ENCODE measurements at places on chromosomes 12 and 14. TPM values are rescaled to one million over a fixed set of nuclear protein-coding genes. Genes with fewer than 3 reads are reported as not detected.

- DNase-seq, result no peak
These were observed 75.0 kb downstream of the EP400 start for GRCh38 chr12:132024758-132025157.

DNA sequence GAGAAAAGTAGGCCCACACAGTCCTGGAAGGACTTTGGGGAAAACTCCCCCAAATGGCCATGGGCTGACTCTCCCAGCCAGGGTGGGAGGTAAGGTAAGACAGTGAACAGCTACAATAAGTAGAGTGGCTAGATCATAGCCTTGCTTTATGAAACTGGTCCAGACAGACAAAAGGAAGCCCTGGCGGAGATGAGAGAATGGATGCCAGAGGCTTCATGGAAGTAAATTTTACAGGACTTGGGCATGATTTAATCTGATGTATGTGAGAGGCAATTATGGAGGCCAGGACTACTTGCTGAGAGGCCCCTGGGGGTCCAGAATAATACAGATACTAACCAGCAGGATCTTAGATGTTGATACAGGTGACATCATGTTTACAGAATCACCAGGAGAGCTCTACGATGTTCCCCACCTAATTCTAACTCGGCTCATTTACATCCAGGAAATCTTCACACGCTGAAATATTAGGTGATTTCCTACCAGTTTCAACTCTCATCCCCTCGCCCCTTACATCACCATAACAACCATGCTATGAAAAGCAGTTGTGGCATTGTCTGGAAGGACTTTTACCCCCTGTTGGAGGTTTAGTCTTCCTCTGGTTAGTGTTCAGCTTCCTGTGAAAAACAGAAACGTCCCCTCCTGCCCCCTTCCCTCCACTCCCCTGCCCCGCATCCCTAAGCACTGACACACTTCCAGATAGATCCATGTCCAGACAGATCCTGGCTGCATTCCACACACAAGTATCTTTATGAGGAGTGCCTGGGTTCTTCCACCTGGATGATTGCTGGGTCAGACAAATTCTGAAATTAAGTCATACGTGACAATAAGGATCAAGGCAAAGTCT is 39.5 kb upstream of the NT5DC3 start:
- DNase-seq, result no peak

DNA sequence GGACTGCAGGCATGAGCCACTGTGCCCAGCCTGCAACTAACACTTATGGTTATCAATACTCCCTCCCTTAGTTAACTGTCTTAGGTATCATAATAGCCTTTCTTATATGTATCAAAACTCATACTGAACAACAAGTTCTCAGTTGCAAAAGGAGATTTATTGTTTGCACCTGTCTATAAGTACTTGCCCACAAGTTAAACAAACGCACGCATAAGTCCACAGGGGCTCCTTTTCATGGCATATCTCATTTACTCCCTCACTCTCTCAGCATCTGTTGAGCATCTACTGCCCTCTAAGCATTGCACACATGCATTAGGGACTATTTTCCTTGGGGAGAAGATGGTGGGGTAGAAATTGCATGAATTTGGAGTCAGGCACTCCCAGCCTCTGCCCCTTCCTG is 46.7 kb upstream of the CORO1C start:
- no peak for DNase-seq

PTPN6 gene
- total RNA-seq, result 6.7 TPM

TDRD9 gene
- total RNA-seq, result 4.8 TPM

HNF1A gene
- total RNA-seq, result not detected

Data from left ventricle myocardium inferior (tissue), 1 donor.